Bladder microvascular endothelial cell (primary cell): ENCODE measurements at places on chromosomes 12 and 14. TPM values are rescaled to one million over a fixed set of nuclear protein-coding genes. Genes with fewer than 3 reads are reported as not detected.

NDUFA12 gene
- 102 and 112 TPM in 2 replicates for total RNA-seq

BHLHE41 gene
- total RNA-seq, result 0.06 TPM in 1 of 2 replicates, not detected in the other

SSPN gene
- total RNA-seq, result under 0.01 and 1.2 TPM in 2 replicates

CCND2 gene
- 35.9 and 330 TPM in 2 replicates for total RNA-seq

SLCO1A2 gene
- 0.19 TPM in 1 of 2 replicates, not detected in the other for total RNA-seq

TNFRSF1A gene
- total RNA-seq, result 39.7 and 60.5 TPM in 2 replicates

NFATC4 gene
- 3.2 and 7.4 TPM in 2 replicates for total RNA-seq

LHX5 gene
- total RNA-seq, result not detected in 2 replicates

PTPRB gene
- total RNA-seq, result 78.5 and 270 TPM in 2 replicates

ATXN7L3B gene
- 13.8 and 24.9 TPM in 2 replicates for total RNA-seq

METTL25 gene
- 5.8 and 10.6 TPM in 2 replicates for total RNA-seq

C12orf54 gene
- total RNA-seq, result not detected in 2 replicates

STAB2 gene
- 0.44 TPM in 1 of 2 replicates, not detected in the other for total RNA-seq

DCN gene
- 0.50 and 0.97 TPM in 2 replicates for total RNA-seq

DEGS2 gene
- total RNA-seq, result 0.31 TPM in 1 of 2 replicates, not detected in the other

BEGAIN gene
- total RNA-seq, result 0.44 TPM in 1 of 2 replicates, not detected in the other
